ENCODE measurements at places on chromosomes 12 and 14. TPM values are rescaled to one million over a fixed set of nuclear protein-coding genes. Genes with fewer than 3 reads are reported as not detected.

- peaks cover 2% of the 10 kb centered on the region for H3K27me3 ChIP-seq
- no peak overlapping the region for H3K4me3 ChIP-seq
- peaks cover 9% of the 10 kb centered on the region for H3K4me1 ChIP-seq
- H3K27ac ChIP-seq: no peak overlapping the region
- no peak for DNase-seq
- no peaks in the 10 kb centered on the region for H3K36me3 ChIP-seq
Measured at GRCh38 chr12:43436597-43436996, 115.4 kb downstream of the ADAMTS20 start.

GRCh38 chr12:123984903-123985302 lies 11.9 kb downstream of the ZNF664 start:
- DNase-seq: no peak
- peaks cover 35% of the 10 kb centered on the region for H3K4me1 ChIP-seq
- no peak overlapping the region for H3K4me3 ChIP-seq
- peaks cover 4% of the 10 kb centered on the region for H3K27me3 ChIP-seq
- no peak overlapping the region for H3K27ac ChIP-seq

GRCh38 chr14:54138024-54138353 lies 181.4 kb upstream of the BMP4 start:
- H3K27me3 ChIP-seq: no peaks in the 10 kb centered on the region
- peaks cover 14% of the 10 kb centered on the region for H3K4me1 ChIP-seq
- no peak overlapping the region for H3K27ac ChIP-seq
- DNase-seq: no peak

- peaks cover 2% of the 10 kb centered on the region for H3K4me1 ChIP-seq
- H3K27ac ChIP-seq: no peak overlapping the region
Measured at GRCh38 chr12:58372298-58372697, 430.9 kb downstream of the ATP23 start.

DNA sequence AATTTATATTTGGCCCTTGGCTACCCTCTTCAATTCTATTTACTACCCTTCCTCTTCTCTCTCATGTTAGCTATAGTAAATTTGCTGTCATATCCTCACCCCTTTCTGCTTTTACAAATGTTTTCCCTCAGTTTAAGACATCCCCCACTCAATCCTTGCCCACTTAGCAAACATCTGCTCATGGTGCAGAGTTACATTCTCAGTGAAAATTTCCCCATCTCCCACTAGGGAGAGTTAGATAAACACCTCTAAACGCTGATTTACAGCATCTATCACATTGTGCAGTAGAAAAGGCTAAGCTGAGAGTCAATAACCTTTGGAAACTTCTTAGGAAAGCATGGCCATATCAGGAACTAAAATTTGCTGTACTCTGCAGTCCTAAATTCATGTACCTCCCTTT lies 69.0 kb downstream of the DENND5B start:
- DNase-seq: no peak
- peaks cover 6% of the 10 kb centered on the region for H3K4me1 ChIP-seq
- H3K27me3 ChIP-seq: peaks cover 1% of the 10 kb centered on the region

- H3K4me1 ChIP-seq: peaks cover 7% of the 10 kb centered on the region
- H3K4me3 ChIP-seq: no peak overlapping the region
- H3K36me3 ChIP-seq: peaks cover 4% of the 10 kb centered on the region
- no peaks in the 10 kb centered on the region for H3K27me3 ChIP-seq
- H3K27ac ChIP-seq: no peak overlapping the region
Measured at GRCh38 chr12:49487605-49488004, 51.2 kb upstream of the KCNH3 start.

GRCh38 chr14:71725922-71726579 lies 206.2 kb upstream of the RGS6 start:
- H3K4me3 ChIP-seq: peak overlapping the region; percentile 6
- no peak for DNase-seq
- H3K4me1 ChIP-seq: peaks cover 3% of the 10 kb centered on the region
- H3K36me3 ChIP-seq: peaks cover 26% of the 10 kb centered on the region
- peaks cover 4% of the 10 kb centered on the region for H3K27me3 ChIP-seq

DNA sequence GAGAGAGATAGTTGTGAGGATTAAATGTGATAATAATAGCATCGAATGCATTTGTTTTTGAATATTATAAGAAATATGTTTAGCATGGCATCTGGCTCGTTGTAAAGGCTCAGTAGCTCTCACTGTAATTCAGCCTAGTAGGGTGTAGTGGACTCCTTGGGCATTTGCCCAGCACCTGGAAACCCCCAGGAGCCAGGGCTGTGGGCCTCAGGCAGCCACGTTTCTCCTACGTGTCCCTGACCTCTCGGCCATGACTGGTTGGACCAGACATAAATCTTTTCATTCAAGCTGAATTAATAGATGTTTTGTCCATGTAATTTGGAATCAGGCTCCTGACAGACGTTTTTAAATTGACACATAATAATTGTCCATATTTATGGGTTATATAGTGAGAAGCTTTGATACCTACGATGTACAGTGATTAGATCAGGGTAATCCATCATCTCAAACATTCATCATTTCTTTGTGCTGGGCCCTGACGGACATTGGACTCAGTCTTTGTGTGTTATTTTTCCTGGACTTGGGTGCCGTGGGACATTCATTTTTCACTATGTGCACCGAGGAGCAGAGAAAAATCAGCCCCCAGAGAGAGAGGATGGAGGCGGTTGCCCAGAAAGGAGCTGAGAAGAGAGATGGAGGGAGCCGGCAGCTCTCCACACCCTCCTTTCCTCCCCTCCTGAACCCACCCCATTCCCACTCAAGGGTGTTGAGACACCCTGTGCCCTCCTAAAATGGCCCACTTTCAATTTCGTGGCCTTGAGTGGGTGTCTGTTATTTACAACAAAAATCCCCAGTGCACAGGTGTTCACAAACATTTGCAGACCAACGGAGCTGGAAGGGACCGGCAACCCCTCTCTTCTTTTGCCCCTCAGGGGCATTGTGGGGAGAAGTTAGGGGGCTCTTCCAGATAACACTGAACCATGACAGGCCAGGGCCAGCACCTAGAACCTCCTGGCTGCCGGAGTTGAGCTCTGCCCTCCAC lies 296.4 kb downstream of the DPF3 start:
- DNase-seq: no peak
- no peak overlapping the region for H3K27ac ChIP-seq
- H3K27me3 ChIP-seq: no peaks in the 10 kb centered on the region
- no peak overlapping the region for H3K4me3 ChIP-seq

GRCh38 chr12:3536096-3536875 lies 45.3 kb downstream of the PRMT8 start:
- peaks cover 2% of the 10 kb centered on the region for H3K4me1 ChIP-seq
- H3K4me3 ChIP-seq: no peak overlapping the region
- H3K27me3 ChIP-seq: peaks cover 9% of the 10 kb centered on the region
- H3K27ac ChIP-seq: no peak overlapping the region
- no peak for DNase-seq

DNA sequence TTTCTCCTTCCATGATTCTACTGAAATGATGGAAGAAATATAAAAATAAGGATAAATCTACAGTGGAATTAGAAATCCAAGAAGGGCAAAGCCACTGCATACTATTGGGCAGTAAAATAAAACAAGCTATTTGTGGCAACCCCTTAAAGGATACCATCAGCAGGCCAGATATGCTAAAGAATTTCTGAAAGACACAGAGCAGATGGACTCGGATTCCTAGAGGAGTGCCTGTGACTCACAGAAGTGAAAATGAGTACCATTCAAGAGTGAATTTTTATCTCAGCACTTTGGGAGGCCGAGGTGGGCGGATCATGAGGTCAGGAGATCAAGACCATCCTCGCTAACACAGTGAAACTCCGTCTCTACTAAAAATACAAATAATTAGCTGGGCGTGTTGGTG lies 318.1 kb downstream of the LRIG3 start:
- H3K36me3 ChIP-seq: no peaks in the 10 kb centered on the region
- H3K27me3 ChIP-seq: no peaks in the 10 kb centered on the region
- no peak overlapping the region for H3K27ac ChIP-seq
- H3K4me1 ChIP-seq: no peaks in the 10 kb centered on the region
- no peak for DNase-seq
- no peak overlapping the region for H3K4me3 ChIP-seq

TOMM20L gene
- not detected for total RNA-seq

ALDH2 gene
- total RNA-seq: 98.5 TPM

A2M gene
- total RNA-seq: 1.4 TPM

DPF3 gene
- 3.0 TPM for total RNA-seq

TAS2R7 gene
- not detected for total RNA-seq

GALNT9 gene
- total RNA-seq: not detected

PRB2 gene
- total RNA-seq: not detected

TMEM30B gene
- total RNA-seq: 0.15 TPM

HSP90AA1 gene
- 246 TPM for total RNA-seq

TROAP gene
- 12.4 TPM for total RNA-seq

CEBPE gene
- total RNA-seq: not detected
